ENCODE measurements at places on chromosomes 1 and 21.
A peak's percentile ranks its signal among the peaks of the same experiment; 100 is the strongest.

GRCh38 chr1:9724706-9725476, 73.4 kb downstream of the PIK3CD start:
- peak; percentile 58 for DNase-seq

DNA sequence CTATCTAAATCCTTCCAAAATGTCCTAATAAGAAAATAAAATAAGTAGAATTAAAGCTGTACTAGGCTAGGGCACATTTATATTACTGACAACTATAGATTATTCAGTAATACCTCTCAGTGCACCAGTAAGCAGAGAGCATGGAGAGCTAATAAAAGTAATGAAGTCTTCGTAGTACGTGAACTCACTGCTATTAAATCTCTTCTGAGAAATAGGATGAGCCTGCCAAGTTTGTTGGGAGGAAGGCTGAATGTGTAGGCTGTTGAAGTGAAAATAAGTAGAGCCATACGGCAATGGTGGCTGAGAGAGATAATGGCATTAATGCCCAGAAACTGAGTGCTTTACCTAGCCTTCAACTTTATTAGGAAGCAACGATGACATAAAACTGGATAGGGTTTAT, 73.9 kb upstream of the NR5A2 start:
- DNase-seq: no peak

DNA sequence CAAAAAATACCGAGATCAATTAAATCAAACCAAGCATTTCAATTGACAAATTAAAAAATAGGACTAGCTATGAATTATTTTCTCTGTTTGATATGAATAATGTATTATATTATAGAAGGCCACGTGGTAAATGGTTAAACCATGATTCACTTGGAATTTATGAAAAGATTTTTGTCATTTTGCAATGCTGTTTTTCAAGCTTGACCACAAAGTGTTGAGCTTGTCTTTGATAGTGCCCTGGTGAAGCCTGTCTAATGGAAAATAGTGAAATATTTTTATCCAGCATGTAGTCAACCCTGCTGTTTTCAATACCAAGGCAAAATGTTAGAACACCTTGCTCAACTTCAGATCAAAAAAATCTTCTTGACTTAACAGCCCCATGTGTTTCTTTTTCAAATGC, 288.0 kb upstream of the PRMT6 start:
- DNase-seq: no peak

DNA sequence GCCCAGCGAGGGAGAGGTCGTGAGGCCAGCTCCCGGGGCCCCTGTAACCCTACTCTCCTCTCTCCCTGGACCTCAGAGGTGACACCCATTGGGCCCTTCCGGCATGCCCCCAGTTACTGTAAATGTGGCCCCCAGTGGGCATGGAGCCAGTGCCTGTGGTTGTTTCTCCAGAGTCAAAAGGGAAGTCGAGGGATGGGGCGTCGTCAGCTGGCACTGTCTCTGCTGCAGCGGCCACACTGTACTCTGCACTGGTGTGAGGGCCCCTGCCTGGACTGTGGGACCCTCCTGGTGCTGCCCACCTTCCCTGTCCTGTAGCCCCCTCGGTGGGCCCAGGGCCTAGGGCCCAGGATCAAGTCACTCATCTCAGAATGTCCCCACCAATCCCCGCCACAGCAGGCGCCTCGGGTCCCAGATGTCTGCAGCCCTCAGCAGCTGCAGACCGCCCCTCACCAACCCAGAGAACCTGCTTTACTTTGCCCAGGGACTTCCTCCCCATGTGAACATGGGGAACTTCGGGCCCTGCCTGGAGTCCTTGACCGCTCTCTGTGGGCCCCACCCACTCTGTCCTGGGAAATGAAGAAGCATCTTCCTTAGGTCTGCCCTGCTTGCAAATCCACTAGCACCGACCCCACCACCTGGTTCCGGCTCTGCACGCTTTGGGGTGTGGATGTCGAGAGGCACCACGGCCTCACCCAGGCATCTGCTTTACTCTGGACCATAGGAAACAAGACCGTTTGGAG, 23.7 kb upstream of the TNFRSF1B start:
- no peak for DNase-seq

- DNase-seq: no peak
Measured at GRCh38 chr1:155279268-155279667, 2.0 kb downstream of the HCN3 start.

- DNase-seq: no peak
Measured at GRCh38 chr1:229106526-229107125, 164.3 kb upstream of the RAB4A start.

DNA sequence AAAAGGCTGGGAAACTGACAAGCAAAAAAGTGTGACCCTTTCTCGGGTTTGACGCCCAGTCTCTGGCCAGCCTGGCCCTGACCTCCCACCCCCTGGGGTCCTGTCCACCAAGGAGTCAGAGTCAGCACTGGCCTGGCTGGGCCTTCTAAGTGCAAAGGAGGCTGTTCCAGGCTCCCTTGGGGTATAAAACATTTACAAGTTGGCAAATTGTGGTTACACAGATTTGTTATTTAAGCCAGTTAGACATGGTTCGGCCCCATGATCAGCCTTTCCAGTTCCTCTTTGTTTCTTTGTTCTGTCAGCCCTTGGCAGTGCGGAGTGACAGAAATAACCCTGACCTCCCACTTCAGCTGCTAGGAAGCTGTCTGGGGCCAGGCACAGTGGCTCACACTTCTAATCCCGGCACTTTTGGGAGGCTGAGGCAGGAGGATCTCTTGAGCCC, 161.6 kb upstream of the RAB4A start:
- no peak for DNase-seq

- peak; percentile 1 for DNase-seq
Measured at GRCh38 chr1:71081697-71082080, 854 bp upstream of the ZRANB2 start.

- no peak for DNase-seq
Measured at GRCh38 chr1:47483651-47484050, 45.8 kb downstream of the FOXD2 start.

DNA sequence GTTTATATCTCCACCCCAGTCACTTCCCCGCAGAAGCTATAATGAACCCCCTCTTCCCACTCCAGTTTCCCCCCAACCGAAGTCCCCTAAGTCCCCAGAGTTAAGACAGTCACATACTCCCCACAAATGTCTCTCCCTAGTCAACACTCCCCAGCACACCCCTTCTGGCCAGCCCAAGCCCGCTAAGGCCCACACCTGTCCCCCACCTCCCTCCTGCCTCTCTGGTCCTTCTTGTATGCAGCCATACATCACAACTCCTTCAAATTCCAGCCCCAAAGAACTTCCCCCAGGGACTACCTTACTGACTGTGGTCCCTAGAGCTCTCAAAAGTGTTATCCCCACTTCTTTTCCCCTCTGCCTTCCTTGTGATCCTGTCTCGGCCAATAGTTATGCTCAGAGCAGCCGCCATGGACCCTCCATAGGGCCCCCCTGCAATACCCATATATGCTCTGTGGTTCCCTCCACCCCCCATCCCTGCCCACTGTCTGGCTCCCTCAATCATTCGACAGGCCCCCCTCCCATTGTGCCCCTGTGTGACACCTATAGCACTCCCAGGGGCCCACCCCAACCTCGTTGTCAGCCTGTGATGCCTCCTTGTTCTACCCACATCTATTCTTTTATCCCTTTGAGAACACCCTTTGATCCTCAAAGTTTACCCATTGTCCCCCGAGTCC, 2.2 kb downstream of the NSUN4 start:
- DNase-seq: no peak

DNA sequence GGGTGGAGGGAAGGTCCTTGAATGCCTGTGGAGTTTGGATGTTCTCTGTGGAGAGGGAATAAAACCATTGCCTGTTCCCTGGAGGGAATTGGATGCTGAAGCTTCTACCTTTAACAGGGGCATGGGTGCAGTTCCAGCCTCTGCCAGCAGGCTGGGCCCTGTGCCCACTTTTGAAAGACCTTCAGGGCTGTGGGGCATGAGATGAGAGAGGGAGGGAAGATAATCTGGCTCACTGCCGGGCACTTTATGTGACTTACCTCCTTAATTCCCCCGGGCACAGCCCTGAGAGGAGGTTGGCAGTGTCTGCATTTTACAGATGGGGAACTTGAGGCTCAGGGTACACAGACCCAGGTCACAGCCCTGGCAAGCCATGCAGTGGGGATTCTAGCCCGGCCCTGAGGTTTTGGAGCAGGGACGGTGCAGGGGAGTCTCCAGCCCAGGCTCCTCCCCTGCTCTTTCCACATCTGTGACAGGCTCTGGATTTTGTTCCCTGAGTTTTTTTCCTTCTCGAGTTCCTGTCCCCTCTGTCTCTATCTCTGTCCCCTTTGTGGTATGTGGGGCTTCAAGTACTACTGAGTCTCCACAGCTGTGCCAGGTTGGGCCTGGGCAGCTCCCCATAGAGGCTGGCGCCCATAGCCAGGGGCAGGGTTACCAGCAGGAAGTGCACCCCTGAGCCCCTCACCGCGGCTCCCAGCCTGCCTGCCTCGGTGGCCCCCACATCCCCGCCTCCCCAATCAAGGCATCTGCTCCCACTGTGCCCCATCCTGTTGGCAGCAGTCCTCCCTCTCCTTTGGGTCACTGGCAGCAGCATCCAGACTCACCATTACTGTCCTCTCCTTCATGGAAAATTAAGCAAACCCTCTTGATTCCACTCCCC, 14.0 kb upstream of the THEMIS2 start:
- peak; percentile 66 for DNase-seq

DNA sequence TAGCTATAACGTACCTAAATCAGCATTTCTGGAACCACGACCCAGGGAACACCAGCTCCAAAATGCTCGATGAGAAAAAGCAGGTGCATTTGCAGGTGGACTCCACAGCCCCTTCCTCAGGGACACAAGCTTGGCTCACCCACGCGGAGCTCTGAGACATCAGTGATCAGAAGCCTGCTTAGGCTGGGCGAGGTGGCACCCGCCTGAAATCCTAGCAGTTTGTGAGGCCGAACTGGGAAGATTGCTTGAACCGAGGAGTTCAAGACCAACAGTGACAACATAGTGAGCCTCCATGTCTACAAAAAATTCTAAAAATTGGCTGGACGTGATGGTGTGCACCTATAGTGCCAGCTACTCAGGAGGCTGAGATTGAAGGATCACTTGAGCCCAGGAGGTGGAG, 2.5 kb upstream of the TSPEAR start:
- DNase-seq: no peak

GRCh38 chr21:34367320-34367935, 3.6 kb downstream of the KCNE2 start:
- DNase-seq: no peak

DNA sequence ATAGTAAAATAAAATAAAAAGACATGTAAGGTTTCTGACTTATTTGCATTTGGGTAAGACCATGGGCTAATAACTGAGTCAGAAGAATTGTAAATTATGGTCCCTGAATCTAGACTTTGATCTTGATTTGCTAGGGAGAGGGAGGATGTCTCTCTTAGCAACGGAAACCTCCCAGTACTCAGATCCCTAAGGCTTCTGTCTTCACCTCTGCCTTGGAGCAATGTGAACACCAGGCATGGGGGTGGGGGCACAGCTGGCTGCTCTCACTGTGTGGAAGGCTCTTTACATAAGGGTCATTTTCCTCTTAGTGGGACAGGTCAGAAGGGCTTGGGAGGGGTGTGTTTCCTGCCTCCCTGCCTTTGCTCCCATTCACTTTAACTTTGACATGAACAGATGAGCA, 17.0 kb upstream of the TMEM54 start:
- DNase-seq: no peak

DNA sequence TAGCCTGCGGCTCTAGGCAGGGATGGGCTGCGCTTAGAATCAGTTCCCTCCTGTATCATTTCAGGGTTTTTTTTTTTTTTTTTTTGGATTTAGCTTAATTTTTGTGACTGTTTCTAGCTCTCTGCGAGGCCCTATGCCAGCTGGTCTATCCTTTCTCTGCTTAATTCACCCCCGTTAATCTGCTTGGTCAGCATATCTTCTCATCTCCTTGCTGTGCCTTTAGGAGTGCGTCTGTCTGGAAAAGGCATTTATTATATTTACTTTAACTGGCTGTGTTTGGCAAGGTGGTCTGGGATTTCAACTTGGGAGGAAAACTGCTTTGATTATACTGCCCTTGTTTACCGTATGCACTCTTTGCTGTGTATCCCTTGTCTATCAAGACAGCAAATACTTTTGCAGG, 184.8 kb upstream of the KIAA0040 start:
- DNase-seq: no peak

Measured in activated T-helper 1 cell treated with anti-CD3 and anti-CD28 coated beads, Interleukin-2, amount 50 U/mL, for 16 hours (primary cell).